ENCODE measurements at places on chromosomes 11 and 22.
A peak's percentile ranks its signal among the peaks of the same experiment; 100 is the strongest.

- DNase-seq = no peak
These were observed 28.2 kb downstream of the GGT5 start for GRCh38 chr22:24216541-24217209.

DNA sequence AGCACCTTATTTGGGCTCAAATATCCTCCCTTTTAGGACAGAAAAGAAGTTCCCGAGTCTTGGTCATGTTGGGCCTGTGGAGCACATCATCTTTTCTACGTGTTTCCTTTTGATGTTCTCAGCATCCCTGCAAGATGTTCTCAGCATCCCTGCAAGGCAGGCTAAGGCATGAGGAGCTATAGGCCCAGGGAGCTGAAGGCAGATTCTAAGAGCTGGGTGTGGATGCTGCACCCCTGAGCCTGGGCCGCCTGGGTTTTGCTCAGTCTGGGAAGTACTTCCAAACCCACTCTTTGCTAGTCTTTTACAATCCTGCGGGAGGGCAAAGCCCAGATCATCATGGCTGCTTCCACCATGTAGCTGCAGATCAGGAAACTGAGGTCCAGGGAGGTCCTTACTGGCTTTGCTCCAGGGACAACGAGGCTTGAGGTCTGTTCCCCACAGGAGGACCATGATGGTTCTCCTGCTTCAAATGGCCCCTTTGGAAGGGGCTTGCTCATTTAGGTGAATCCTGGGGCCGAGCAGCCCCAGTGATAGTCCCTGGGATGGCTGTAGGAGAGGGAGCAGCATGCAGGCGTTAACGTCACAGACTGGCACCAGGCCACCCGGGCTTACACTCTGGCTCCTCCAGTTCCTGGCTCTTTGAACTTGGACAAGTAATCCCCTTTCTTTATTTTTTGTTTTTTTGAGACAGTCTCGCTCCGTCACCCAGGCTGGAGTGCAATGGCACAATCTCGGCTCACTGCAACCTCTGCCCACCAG, 10.6 kb downstream of the LRRC75B start:
- no peak for DNase-seq

GRCh38 chr11:46491661-46492330, 100.2 kb upstream of the CHRM4 start:
- no peak for DNase-seq

DNA sequence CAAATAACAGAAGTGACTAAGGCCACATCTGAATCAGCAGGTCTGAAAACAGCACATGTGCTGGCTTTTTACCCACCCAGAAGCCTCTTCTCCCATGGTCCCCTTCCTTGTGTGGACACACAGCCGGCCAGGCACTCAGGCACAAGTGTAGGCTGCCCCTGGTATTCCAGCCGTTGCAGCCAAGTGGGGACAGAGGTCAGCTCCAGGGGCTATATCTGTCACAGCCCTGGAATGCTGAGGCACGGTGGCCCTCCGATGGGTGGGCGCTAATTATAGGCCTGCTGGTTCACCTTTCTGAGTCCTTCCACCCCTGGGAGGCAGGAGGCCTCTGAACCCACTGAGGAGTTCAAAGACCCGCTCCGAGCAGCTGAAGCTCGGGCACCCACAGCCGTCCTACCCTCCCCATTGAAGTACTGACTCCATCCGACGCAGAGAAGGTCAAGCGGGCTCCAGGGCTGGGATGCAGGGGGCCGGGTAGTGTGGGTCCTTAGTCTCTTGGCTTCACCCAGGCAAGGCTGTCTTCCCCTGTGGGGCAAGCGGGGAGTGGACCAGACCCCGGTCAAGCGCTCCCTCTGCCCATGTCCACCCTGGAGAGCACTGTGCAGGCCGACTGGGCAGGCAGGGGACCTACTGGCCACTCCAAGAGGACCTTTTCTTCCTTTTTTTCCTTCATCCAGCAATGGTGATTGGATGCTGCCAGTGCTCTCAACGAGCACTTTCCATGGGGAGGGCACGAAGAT, 14.3 kb downstream of the FGF3 start:
- peak; percentile 56 for DNase-seq

DNA sequence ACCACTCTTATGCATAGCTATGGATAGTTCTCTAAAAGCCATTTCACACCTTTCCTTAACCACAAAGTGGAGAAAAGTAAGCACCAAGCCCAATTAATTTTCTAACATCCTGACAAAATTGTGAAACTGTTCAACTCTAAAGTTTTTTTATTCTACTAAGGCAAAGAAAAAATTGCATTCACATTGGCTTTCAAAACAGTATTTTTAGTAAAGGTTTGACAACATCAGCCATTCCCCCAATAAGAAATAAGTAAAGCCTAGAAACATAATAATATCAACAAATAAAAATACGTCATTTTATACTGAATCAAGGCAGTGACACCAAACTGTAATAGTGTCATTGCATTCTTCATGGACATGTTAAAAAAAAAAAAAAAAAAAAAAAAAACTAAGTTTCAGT, 11.1 kb downstream of the FAM168A start:
- DNase-seq = no peak

DNA sequence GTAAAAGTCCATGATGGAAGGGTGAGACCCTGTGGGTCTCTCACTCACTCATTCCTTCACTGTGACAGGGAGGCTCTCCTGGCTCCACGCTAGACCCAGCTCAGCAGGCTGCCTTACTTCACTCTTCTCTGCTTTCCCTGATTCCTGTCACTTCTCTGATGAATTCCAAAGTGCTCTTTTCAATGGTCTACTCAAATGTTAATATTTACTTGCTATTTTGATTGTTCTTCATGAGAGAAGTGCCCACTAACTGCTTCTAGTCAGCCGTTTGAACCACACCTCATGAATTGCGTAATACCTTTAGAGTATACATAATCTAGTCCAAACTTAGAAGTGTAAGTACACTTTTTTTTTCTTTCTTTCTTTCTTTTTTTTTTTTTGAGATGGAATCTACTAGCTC, 1350.2 kb upstream of the RAG2 start:
- DNase-seq = no peak

DNA sequence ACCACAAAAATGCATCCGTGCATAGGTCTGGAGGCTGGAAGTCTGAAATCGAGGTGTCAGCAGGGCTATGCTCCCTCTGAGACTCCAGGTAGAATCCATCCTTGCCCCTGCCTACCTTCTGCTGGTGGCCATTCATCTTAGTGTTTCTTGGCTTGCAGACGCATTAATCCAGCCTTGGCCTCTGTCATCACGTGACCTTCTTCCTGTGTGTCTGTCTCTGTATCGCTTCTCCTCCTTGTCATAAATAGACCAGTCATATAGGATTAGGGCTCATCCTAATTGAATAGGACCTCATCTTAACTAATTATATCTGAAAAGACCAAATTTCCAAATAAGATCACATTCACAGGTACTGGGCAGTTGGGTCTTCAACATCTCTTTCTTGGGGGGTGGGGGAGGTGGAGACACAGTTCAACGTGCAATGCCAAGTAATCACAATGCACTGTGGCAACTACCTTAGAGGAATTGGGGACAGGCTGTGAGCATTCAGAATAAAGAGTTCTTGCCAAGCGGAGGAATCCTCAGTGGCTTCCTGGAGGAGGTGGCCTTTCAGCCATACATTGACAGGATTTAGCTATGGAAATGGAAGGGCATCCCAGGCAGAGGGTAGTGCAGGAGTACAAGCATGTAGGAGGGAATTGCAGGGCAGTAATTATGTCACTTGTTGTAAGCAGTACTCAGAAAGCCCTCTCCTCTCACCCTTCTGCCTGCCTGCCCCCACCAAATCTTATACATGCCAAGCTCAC, 96.2 kb upstream of the SYT13 start:
- DNase-seq = no peak

- no peak for DNase-seq
These were observed 1.1 kb upstream of the GPR83 start for GRCh38 chr11:94402355-94402754.

- no peak for DNase-seq
These were observed 17.0 kb downstream of the C11orf96 start for GRCh38 chr11:43959321-43959995.

GRCh38 chr22:46033256-46034200, 56.6 kb upstream of the WNT7B start:
- no peak for DNase-seq

- no peak for DNase-seq
These were observed 18.5 kb downstream of the PTPRJ start for GRCh38 chr11:47998733-47999359.

- DNase-seq = peak; percentile 91
These were observed 621 bp downstream of the KCNC1 start for GRCh38 chr11:17734986-17735817.

DNA sequence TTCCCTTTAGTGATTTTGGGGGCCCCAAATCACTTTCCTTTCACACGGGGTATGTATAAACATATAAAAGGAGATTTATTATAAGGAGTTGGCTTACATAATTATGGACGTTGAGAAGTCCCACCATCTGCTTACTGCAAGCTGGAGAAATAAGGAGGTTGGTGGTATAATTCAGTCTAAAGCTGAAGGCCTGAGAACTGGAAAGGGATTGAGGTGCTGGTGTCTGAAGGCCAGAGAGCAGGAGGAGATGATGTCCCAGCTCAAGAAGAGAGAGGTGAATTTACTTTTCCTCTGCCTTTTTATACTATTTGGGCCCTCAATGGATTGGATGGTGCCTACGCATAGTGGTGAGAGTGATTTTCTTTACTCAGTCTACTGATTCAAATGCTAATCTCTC, 1.3 kb upstream of the ZNF202 start:
- DNase-seq = no peak

GRCh38 chr22:44561139-44561840, 63.3 kb upstream of the RTL6 start:
- no peak for DNase-seq

DNA sequence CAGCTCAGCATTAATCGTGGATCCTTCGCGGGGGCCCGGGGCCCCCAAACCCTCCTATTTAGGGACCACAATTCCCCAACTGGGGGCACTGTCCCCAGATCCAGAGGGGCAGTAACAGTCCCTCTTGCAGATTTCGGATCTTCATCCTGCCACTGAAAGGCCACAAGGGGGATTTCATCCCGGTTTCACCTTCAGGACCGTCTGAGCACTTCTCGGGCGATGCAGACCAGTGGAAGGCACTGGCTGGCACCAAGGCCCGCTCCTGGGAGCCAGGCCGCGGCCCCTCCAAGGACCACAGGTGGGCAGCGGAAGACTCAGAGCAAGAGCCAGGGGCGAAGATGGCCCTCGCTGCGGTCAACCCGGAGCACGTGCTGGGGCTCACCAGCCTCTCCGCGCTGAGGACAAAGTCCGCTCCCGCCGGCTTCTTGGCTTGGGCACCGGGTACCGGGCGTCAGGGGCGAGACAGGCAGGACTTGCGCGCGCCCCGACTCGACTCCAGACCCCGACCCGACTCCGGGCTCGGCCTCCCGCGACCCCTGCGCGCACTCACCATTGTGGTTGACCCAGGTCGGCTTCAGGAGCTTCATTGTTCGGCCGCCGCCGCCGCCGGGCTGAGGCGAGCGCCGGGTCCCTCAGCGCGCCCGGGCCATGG, 517 bp downstream of the HIRA start:
- DNase-seq = peak; percentile 30

GRCh38 chr11:36763187-36763586, 165.2 kb upstream of the RAG2 start:
- no peak for DNase-seq

DNA sequence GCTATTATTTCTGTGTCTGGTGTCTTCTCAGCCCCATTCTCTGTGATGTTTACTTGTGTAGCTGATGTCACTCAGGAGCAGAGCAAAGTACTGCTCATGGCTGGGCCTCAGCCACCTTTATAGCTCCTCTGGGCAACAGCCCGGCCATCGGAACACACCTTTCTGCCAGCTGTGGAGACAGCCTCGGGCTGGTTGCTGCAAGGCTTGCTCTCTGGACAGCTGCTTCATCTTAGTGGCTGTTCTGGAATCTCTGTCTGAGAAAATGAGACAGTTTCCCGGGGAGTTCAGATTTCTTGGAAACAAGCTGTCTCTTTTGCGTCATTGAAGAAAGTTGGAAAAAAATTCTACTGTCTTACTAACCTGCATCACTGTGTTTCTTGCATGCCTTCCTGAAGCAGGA, 20.0 kb downstream of the THY1 start:
- DNase-seq = peak; percentile 86

DNA sequence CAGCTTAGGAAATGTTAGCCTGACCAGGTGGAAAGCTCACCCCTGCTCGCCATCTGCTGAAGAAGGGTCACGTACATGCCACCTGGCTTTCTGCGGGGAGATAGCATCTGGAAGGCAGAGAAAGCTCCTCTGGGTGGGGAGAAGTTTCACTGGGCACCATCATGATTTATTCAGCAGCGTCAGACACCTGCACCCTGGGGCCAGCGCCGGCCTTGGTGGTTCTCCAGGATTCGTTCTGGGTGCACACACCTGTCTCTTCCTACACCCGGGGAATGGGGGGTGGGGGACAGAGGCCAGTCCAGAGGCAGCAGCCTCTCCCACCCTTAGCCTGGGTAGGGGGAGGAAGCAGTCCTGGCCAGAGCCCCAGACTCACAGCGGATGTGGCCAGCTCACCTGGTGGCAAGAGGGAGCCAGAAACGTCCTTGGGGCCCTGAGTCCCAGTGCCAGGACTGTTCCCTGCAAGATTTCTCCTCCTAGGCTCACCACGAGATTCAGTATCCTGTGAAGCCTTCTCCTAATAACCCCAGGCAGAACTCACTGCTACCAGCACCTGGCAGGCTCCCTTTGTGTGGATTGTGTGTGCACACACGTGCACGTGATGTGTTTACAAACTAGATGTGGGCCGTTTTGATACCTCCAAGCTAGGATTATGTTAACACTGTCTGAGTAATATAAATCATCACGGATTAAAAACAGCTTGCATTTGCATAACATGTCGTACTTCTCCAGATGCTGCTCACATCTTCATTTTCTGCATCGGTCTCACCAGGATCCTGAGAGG, 17.3 kb upstream of the RASD2 start:
- DNase-seq = no peak

DNA sequence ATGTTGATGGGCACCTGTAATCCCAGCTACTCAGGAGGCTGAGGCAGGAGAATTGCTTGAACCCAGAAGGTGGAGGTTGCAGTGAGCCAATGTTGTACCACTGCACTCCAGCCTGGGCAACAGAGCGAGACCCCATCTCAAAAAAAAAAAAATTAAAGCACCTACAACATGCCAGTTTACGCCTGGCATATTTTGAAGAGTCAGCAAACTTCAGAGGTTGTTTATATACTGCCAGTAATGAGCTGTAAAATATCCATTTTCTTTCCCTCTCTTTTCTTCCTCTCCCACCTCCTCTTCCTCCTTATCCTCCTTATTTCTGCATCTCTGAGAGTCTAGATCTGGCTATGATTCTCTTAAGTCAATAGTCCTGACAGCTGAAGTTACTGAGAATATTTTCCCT, 556.5 kb upstream of the LARGE1 start:
- no peak for DNase-seq

GRCh38 chr22:44329179-44329796, 16.5 kb upstream of the SHISAL1 start:
- no peak for DNase-seq
